ENCODE measurements at places on chromosomes 7 and 10. TPM values are rescaled to one million over a fixed set of nuclear protein-coding genes. Genes with fewer than 3 reads are reported as not detected.

GRCh38 chr10:10642751-10643150 lies 374.9 kb upstream of the CELF2 start:
- H3K27me3 ChIP-seq = peaks cover 7% of the 10 kb centered on the region
- no peaks in the 10 kb centered on the region for H3K4me1 ChIP-seq
- H3K4me3 ChIP-seq = no peak overlapping the region
- DNase-seq = no peak

- no peaks in the 10 kb centered on the region for H3K4me1 ChIP-seq
- H3K27me3 ChIP-seq = peaks cover 1% of the 10 kb centered on the region
- H3K36me3 ChIP-seq = no peaks in the 10 kb centered on the region
- no peak overlapping the region for H3K4me3 ChIP-seq
- DNase-seq = no peak
Observed at GRCh38 chr10:8873310-8873709, 818.8 kb downstream of the GATA3 start.

DNA sequence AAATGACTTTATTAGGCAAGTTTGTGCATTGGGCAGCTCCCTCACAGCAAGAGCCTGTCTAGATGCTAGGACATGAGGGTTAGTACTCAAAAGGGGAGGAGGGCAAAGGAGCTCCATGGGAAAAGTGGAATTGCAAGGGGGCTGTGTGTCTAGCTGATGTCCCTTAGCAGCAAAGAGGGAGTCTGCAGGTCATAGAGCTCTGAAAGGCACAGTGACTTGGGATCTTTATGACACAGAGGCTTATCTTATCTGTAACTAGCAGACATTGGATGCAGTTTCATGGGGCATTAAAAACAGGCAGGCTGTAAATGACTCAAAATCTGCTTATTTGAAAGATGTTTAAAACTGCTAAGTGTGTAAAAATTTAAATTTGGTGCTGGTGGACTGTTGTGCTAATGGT lies 556.2 kb upstream of the FZD8 start:
- no peak for DNase-seq
- H3K27ac ChIP-seq = no peak overlapping the region
- no peak overlapping the region for H3K4me3 ChIP-seq
- no peaks in the 10 kb centered on the region for H3K27me3 ChIP-seq
- H3K36me3 ChIP-seq = no peaks in the 10 kb centered on the region
- no peaks in the 10 kb centered on the region for H3K4me1 ChIP-seq

DNA sequence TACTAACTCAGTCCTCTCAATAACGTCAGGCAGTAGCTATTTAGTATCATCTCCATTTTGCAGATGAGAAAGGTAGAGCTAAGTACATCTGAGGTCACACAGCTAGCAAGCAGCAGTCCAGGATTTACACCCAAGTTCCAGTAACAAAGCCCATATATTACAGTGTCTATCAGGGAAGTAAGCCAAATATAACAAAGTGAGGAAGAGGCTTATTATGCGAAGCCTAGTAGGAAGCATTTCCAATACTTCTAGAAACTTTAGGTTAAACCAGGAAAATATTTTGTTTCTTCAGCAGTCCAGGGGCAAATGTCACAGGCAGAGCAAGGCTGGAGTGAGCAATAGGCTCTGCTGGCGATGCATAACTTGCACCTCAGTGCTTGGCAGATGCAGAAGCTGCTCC lies 53.9 kb downstream of the NOC3L start:
- H3K4me3 ChIP-seq = no peak overlapping the region
- H3K4me1 ChIP-seq = no peaks in the 10 kb centered on the region
- no peaks in the 10 kb centered on the region for H3K36me3 ChIP-seq
- H3K27ac ChIP-seq = no peak overlapping the region
- DNase-seq = no peak
- peaks cover 31% of the 10 kb centered on the region for H3K27me3 ChIP-seq

DNA sequence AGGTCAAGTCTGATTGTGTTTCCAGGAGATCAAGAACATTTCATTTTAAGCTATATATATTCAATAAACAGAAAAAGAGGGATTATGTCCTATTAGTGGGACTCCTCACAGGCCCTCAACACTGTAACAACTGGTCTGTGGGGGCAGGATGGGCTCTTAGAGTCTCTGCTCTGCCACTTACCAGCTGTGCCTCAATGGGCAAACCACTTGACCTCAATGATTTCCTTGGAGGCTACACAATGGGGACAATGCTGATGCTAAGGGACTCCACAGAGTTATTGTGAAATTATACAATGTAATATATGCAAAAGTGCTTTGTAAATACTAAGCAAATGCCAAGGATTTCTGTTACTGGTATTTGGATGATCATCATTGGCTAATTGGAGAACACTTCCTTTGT lies 33.2 kb upstream of the MXI1 start:
- H3K36me3 ChIP-seq = no peaks in the 10 kb centered on the region
- peaks cover 2% of the 10 kb centered on the region for H3K4me1 ChIP-seq
- no peak overlapping the region for H3K4me3 ChIP-seq
- H3K27ac ChIP-seq = no peak overlapping the region
- no peak for DNase-seq

The SFTPA1 gene
- total RNA-seq = not detected

DNA sequence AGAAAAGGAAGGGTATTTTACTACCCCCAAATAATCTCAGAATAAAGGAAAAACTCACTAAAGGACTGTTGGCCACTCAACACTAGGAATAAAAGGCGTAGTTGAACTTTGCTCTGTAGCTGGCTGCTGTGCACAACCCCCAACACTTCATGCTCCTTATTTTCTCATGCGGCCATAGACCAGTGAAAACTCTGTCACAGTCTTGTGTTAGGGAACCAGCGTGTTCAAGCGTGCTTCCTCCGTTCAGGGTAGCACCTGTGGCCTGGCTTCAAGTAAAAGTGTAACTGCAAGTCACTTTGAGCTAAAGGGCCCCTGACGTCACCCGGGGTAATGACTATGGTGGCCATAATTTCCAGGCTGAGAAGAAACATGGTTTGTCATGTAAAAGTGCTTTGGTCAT lies 27.0 kb downstream of the BLNK start:
- H3K36me3 ChIP-seq = no peaks in the 10 kb centered on the region
- H3K4me3 ChIP-seq = no peak overlapping the region
- H3K27ac ChIP-seq = no peak overlapping the region
